SHP77 (cell line): ENCODE measurements at places on chromosomes 13 and 19.

DNA sequence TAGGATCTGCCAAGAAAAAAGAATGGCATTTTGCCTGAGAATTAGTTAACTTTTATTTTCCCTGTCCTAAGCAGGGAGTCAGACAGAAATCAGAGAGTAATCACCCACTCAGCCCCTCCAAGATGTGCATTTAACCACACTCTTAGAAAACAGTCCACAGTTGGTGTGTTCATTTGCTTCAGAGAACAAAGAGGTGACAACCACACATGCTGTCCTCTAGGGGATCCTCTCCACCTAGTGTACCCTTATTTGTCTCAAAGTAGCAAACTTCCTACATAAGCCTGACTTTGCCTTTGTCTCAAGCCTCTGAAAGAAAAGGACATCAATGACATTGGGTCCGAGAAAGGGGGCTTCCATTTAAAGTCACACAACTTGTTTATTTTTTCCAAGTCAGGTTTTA lies 107.0 kb upstream of the RFC3 start:
- no peak for DNase-seq

DNA sequence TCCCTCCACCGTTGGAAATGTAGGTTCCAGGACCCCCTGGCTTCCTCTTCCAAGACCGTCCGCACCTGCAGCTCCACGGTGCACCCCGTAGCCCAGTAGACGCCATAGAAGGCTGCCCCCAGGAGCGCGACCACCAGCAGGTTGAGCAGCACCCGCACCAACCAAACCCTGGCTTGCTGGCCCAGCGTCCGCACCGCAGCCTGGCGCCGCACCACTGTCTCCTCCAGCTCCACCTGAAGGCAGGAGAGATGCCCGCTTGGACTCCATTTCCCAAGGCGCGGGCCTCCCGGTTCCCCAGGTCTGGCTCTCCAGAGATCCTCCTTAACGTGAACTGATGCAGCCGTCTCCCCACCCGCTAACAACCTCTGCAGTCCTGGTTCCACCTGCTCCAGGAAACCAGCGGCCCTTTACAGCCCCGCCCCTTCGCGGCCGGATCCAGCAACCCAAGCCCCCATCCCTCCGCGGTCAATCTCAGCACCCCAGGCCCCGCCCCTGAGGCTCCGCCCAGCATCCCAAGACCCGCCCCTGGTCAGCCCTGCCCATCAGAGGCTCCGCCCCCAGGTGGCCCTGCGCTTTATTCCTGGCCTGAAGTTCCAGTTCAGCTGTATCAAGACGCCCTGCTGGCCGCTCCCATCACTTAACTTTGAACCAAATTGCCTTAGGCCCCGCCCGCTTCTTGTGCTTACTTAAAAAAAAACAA lies 5.0 kb upstream of the LENG1 start:
- DNase-seq: no peak

- no peak for DNase-seq
Observed at GRCh38 chr13:44703371-44703770, 127.2 kb upstream of the TSC22D1 start.

GRCh38 chr13:91046715-91047327 lies 300.7 kb upstream of the MIR17HG start:
- no peak for DNase-seq

GRCh38 chr13:99151516-99151915 lies 49.1 kb upstream of the UBAC2 start:
- DNase-seq: no peak

DNA sequence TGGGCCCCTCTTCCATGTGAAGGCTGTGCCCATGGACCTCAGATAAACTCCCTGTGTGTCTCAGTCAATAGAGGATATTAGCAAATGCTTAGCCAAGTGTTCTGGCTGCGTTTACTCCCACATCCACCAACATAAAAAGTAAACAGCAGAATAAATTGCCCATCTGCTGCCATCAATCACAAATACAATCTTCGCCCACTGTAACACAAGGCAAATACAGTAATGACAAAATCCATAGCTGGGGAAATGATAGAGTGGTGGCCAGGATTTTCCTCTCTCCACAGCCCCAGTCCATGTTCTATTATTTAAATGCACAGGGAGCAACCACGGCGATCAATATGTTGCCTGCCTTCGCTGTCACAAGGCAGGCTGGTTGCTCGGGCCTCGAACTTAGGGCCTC lies 376.5 kb downstream of the UQCRFS1 start:
- DNase-seq: no peak

GRCh38 chr19:45994998-45995714 lies at the start of gene CCDC61:
Gene CCDC61 (plus strand): TSS chr19:45995467. CDS start chr19:46003019, 7,552 bp downstream.
- peak; percentile 98 for DNase-seq

GRCh38 chr19:51101171-51101865 lies 6.9 kb downstream of the CTU1 start:
- no peak for DNase-seq

GRCh38 chr13:105679838-105680237 lies 855.6 kb downstream of the EFNB2 start:
- DNase-seq: no peak

- no peak for DNase-seq
Observed at GRCh38 chr19:6402837-6403608, 10.1 kb upstream of the GTF2F1 start.

DNA sequence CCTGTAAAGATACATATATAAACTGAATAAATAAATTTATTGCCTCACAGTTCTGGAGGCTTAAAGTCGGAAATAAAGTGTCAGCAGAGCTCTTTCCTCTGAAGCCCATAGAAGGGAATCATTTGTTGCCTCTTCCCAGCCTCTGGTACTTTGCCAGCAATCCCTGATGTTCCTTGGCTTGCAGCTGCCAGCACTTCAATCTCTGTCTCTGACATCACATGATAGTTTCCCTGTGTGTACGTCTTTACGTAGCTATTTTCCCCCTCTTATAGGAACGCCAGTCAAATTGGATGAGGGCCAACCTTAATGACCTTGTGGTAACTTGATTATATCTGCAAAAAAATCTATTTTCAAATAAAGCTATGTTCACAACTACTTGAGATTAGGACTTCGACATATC lies 250.9 kb downstream of the LIG4 start:
- DNase-seq: peak; percentile 99

- DNase-seq: peak; percentile 51
Observed at GRCh38 chr13:99442273-99442895, 58.9 kb upstream of the TM9SF2 start.

- peak; percentile 35 for DNase-seq
Observed at GRCh38 chr13:21673789-21674489, 3.1 kb downstream of the FGF9 start.

GRCh38 chr13:20416223-20416745 lies 109.4 kb downstream of the CRYL1 start:
- DNase-seq: no peak

DNA sequence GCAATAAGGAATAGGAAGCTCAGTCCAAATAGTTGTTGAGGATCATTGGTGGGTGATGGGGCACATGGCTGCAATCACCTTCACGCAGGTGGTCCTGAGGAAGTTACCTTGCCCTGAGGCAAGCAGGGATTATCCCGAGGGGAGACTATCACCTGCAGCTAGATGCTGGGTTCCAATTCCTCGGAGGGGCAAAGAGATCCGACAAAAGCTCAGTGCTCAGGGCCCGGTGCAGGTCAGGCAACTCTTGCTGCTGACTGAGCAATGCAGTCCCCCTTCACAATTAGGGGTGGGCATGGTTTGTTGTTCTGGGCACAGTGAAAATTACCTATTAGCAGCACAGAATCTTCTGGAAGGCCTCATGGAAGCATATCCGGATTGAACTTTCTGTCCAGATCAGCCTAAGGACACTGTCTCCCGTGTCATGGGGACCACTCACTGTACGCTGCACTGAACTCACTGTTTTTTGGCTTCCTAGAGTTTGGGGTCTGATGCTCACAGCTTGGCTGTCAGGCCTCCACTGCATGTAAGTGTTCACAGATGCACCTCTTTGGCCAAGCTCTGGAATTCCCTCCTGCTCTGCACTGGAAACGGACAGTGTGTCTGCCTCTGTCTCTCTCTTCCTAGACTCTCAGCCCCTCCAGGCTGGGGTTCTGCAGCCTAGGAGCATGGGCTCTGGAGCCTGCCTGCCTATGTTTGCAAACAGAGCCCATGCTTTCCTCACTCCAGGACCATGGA lies 372.7 kb downstream of the ZNF536 start:
- no peak for DNase-seq

GRCh38 chr13:90070837-90071525 lies 1276.5 kb upstream of the MIR17HG start:
- DNase-seq: no peak

GRCh38 chr19:35223084-35223790 lies 5.3 kb downstream of the FAM187B start:
- no peak for DNase-seq

DNA sequence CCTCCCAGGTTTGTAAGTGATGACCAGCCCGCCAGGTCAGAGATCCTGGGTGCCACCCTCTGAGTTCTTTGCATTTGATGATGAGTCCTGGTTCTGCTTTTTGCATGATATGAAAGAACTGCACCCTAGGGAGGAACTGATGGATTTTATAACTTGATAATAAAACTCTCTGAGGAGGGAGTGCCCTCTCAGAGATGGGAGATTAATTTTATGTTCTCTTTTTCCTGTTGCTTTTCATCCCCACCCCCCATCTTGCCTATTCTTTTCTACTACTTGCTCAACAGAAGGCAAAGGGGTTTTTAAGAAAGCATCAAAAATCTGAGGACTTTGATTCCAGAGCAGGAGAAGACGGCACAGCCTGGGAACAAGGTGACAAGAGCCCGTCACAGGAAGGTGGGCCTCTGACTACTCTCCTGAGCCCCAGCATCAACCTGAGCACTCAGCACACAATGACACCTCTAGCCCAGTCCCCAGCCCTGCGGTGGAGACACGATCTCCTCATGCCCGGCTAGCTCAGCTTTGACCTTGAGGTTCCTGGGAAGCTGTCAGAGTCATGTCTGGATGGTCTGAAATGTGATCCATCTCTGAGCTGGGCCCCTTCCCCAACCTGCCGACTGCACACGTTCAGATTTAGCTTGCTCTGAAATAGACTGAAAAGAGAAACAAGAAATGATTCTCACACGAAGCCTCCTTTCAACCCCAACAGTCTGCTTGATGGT lies 69.1 kb downstream of the SIAH3 start:
- no peak for DNase-seq

DNA sequence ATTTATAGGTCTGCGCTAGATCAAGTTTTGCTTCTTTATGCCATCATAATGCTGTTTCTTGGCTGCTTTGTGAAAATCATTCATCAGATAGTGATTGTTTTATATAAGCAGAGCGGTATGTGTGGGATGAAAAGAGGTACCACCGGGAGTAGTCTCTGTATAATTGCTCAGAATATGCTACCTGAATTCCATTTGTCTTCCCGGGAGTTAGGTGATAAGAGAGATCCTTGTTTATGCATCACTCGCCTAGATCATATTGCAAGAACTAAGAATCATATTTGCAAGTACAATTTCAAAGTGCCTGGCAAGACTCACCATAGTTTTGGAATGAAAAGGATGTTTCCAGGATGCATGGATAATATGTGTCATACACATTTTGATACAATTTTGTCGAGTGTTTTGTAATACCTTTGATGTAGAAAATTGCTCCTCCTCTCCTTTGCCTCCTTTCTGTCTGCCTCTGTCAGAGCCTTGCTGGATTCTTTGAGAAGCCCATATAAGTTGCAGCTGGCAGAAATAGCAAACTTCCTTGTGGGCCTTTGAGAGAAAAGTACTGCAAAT lies 1306.0 kb upstream of the SLC10A2 start:
- DNase-seq: no peak

- DNase-seq: peak; percentile 30
Observed at GRCh38 chr19:42254089-42254849, 659 bp downstream of the ERF start.

DNA sequence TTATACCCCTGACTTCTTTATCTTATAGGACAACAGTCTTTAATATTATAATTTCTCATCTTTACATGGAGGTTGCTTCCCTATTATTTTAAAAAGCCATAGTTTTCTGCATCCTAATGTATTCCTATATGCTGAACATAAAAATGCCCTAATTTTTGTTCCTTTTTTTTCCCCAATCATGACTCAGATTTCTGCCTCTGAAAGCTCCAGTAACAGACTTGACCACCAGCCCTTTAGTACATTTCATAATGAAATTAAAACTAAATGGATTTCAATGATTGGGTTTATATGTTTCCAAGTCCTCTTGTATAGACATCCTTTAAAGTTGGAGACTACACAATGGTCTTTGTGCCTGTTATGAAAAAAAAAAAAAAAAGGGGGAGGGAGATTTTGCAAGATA lies 712.5 kb downstream of the DIAPH3 start:
- no peak for DNase-seq

GRCh38 chr19:55440411-55441105 lies 2.5 kb downstream of the SHISA7 start:
- no peak for DNase-seq

DNA sequence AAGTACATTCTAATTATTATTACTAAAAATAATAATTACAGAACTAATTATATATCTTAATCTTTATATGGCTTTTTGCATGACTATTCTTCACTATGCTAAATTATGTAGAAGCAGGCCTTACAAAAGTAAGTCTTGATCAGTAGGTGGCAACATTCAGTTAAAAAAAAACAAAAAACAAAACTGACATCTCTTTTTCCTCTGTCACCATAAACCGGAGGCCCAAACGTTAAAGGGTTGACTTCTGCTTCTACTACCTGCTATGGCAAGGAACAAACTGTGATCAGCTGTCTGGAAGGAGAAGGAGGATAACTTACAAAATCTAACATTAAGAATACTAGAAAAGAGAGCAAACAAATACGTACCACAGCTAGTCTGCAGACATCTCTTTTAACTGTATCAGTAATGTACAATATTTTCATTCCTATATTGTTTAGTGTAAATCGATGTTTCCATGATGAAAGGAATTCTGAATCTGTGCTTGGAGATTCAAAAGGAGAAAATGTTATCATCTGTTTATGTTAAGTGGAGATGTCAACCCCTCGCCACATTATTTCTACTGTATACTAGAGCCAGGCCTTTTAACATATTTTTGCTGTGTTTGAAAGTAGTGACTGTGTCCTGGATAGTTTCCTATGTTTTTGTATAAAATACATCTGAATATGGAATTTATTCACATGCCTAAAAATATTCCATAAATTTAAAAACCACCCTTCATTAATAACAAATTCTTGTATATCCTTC lies 1525.4 kb downstream of the SLITRK1 start:
- DNase-seq: no peak

GRCh38 chr19:35644987-35645679 lies 3.0 kb upstream of the COX6B1 start:
- DNase-seq: peak; percentile 71

DNA sequence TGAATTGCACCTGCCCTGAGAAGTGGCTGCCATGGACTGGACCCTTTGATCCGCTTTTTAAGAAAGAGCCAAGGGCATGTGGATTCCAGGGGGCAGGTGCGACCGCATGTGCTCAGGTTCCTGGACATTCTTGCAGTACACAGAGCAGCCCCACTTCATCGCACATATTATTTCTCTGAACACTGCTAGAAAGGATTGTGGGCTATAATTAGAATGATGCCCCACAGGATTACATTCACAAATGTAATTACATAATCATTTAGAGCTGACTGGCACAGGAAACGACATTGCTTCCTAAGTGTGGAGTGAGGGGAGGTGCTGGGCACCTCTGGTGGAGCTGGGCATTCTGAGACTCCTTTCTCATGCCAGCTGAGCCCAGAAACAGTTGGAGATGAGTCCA lies 37.5 kb upstream of the VSTM2B start:
- no peak for DNase-seq

- no peak for DNase-seq
Observed at GRCh38 chr13:37418490-37418889, 180.1 kb downstream of the POSTN start.
